NCI-H446 treated with DMSO at 0.1 percent for 48 hours (cell line): ENCODE measurements at places on chromosomes 7 and 10.

DNA sequence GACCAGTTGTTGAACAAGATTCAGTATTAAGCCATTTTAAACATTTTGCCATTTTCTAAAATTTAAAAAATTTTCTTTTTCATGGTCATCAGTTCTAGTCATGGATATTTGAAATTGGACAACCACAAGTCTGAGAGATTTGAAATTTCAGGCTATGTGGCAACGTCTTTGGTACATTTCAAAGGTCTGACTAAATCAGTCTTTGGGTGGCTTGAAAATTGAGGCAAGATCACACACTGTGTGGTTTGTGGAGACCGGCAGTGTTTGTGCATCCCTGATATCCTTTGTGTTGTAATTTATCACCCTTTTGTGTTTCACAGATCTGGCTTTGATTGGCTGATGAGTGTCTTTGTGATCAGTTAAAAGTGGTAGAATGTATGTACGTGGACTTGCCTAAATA lies 35.7 kb downstream of the CCAR1 start:
- DNase-seq: no peak

- no peak for DNase-seq
Observed at GRCh38 chr7:25844102-25844870, 307.7 kb upstream of the NFE2L3 start.

DNA sequence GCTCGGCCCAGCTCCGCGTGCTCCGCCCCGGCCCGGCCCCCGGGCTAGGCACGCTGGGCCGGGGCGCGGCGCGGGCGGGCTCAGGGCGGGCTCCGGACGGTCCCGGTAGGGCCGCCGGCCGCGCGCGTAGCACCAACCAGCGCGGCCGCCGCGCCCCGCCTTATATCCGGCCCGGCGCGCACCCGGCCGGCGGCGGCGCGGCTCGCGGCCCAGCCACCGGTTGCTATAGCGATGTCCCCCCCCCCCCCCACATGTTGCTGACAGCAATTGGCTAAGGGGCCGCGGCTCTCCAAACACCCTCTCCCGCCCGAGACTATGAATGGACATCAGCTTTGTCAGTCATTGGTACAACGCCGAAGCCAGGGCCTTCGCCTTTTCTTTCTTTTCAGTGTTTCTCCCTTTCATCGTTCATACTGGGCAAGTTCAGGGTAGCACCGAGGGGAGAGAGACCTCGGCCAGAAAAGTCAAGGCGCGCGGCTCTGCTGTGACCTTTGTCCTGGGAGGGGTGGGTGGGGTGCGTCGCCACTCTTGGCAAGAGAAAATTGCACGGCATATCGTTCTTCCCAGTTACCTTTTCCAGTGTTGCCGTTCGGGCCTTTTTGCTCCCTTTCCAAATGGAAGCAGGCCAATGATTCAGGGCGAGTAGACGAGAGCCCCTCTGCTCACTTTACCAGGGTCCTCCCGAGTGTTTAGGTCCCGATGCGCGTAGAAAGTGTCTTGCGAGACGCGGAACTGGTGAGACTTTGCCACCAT lies 354.2 kb downstream of the DNAJB6 start:
- DNase-seq: no peak

- DNase-seq: no peak
Observed at GRCh38 chr10:84329986-84330651, 1.7 kb downstream of the CCSER2 start.

DNA sequence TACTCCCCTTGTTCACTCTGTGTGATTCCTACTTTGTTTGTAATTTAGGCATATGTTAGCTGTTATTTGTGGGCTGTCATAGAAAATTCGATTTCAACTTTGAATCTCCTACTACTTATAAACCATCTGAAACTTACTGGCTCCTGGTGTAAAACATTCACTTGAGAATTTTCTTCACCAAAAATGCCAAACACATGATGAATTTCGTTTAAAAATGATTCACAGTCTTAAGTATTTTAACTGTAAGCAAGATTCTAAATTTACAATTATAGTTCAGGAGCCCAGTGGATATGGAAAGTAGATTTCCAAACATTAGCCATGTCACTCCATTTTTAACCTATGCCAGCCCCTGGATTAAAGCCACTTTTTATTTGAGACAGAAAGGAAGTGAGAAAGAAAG lies 3.1 kb downstream of the CPED1 start:
- no peak for DNase-seq

- DNase-seq: no peak
Observed at GRCh38 chr7:130374507-130374906, 5.8 kb upstream of the CPA1 start.

DNA sequence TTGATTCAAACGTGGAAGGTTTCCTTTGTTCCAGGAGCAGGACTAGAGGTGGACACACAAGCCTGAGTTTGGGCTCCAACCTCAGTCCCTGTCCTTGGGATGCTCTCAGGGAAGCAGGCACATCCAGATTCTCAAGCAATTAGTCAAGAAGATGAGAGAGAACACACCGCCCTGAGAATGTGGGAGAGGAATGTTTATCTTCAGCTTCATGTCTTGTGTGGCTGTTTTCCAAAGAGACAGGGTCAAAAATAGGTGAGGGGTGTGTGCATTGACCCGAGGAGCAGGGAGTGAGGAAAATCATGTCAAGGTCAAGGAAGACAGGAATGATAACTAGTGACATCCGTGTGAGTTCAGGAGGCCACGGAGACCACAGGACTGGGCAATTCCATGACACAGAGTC lies 472.2 kb upstream of the C7orf33 start:
- DNase-seq: no peak

GRCh38 chr7:47908720-47909119 lies 39.5 kb downstream of the PKD1L1 start:
- DNase-seq: no peak

GRCh38 chr10:79331709-79332108 lies 15.6 kb upstream of the PPIF start:
- DNase-seq: no peak
